LHCN-M2 (cell line): ENCODE measurements at places on chromosomes 3 and 15.
A peak's percentile ranks its signal among the peaks of the same experiment; 100 is the strongest.

GRCh38 chr3:171967932-171968678 lies 71.3 kb upstream of the FNDC3B start:
- peak; percentile 32 for DNase-seq

GRCh38 chr15:98546329-98546728 lies 102.0 kb upstream of the IGF1R start:
- DNase-seq = no peak

DNA sequence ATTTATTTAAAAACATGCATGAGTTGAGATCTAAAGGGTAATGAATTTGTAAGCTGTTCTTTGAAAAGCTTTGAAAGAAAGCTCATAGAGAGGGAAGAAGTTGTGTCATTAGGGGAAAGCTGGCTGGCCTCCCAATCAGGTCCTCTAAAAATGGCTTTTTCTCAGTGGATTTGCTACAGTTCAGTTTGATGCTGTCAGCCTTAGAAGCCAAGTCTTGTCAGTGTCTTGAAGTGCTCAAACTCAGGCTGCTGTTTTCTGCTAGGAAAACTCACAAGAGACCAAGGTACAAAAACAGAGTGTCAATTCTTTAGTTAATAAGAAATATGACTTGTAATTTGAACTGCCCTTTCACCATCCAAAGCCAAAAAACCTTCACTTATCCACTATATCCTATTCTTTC lies 243.8 kb downstream of the OTOL1 start:
- no peak for DNase-seq

GRCh38 chr3:130645261-130645660 lies 101.4 kb downstream of the PIK3R4 start:
- DNase-seq = no peak

- DNase-seq = no peak
These were observed 436.9 kb downstream of the FOXP1 start for GRCh38 chr3:71146673-71147072.
